Nephron progenitor cell (in vitro differentiated cells): ENCODE measurements at places on chromosomes 7 and 10.
A peak's percentile ranks its signal among the peaks of the same experiment; 100 is the strongest.

- no peak for DNase-seq
Observed at GRCh38 chr10:131834152-131834810, 66.5 kb upstream of the PPP2R2D start.

DNA sequence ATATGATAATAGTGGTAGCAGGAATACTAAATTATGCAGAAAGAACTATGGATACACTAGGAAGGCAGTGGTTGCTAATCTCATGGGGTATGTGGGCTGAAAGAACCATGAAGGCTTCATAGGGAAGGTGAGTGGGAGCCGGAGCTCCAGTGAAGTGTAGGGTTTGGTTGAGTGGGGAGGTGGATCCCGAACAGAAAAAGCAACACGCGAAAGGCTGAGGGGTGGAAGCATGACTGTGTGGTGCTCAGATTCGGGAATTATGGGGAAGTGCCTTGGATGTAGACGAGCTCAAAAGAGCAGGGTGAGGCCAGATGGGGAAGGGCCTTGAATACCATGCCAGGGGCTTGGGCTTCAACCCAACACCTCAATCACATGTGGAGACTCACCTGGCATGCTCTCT is 715.1 kb downstream of the TYW1 start:
- DNase-seq = no peak

- no peak for DNase-seq
Observed at GRCh38 chr7:17654940-17655339, 285.4 kb downstream of the SNX13 start.

GRCh38 chr10:391305-391704 is 256.1 kb downstream of the ZMYND11 start:
- DNase-seq = no peak

GRCh38 chr10:3892440-3893425 is 107.7 kb upstream of the KLF6 start:
- no peak for DNase-seq

- no peak for DNase-seq
Observed at GRCh38 chr7:30479202-30480120, 877 bp upstream of the NOD1 start.

GRCh38 chr10:7121154-7121797 is 289.6 kb downstream of the SFMBT2 start:
- peak; percentile 79 for DNase-seq

DNA sequence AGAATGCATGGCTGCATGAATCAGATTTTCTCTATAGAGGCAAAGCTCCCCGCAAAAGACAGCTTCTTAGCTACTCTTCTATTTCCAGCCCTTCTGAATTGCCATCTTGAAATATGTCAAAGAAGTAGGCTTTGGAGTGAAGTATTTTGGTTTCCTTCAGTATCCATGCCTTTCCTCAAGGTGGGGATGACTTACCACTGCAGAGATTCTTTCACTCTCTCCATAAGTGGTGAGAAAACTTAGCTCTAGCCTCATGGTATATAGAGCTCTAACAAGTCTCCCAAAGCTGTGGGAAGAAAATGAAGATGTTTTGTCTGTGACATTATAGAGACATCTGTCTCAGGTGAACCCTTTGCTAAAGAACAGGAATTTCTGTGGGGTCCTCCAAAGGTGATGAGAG is 89.6 kb upstream of the ITGB1 start:
- DNase-seq = no peak
